ENCODE measurements at places on chromosomes 1 and 21.
A peak's percentile ranks its signal among the peaks of the same experiment; 100 is the strongest.

- no peak overlapping the region for H3K4me3 ChIP-seq
- H3K27ac ChIP-seq: no peak overlapping the region
- no peaks in the 10 kb centered on the region for H3K36me3 ChIP-seq
- H3K4me1 ChIP-seq: no peaks in the 10 kb centered on the region
- no peaks in the 10 kb centered on the region for H3K27me3 ChIP-seq
Observed at GRCh38 chr1:31569596-31570173, 6.6 kb upstream of the TINAGL1 start.

GRCh38 chr1:40876891-40877290, 14.7 kb upstream of the CITED4 start:
- H3K27ac ChIP-seq: no peak overlapping the region
- peaks cover 3% of the 10 kb centered on the region for H3K27me3 ChIP-seq
- H3K36me3 ChIP-seq: no peaks in the 10 kb centered on the region
- no peak overlapping the region for H3K4me3 ChIP-seq
- peaks cover 3% of the 10 kb centered on the region for H3K4me1 ChIP-seq

GRCh38 chr1:14926818-14927575, 226.6 kb upstream of the TMEM51 start:
- H3K27me3 ChIP-seq: peaks cover 11% of the 10 kb centered on the region
- H3K27ac ChIP-seq: no peak overlapping the region
- no peaks in the 10 kb centered on the region for H3K36me3 ChIP-seq

GRCh38 chr1:241266121-241266520, 90.9 kb downstream of the RGS7 start:
- H3K4me3 ChIP-seq: no peak overlapping the region
- no peaks in the 10 kb centered on the region for H3K36me3 ChIP-seq
- H3K4me1 ChIP-seq: no peaks in the 10 kb centered on the region
- H3K27me3 ChIP-seq: no peaks in the 10 kb centered on the region

DNA sequence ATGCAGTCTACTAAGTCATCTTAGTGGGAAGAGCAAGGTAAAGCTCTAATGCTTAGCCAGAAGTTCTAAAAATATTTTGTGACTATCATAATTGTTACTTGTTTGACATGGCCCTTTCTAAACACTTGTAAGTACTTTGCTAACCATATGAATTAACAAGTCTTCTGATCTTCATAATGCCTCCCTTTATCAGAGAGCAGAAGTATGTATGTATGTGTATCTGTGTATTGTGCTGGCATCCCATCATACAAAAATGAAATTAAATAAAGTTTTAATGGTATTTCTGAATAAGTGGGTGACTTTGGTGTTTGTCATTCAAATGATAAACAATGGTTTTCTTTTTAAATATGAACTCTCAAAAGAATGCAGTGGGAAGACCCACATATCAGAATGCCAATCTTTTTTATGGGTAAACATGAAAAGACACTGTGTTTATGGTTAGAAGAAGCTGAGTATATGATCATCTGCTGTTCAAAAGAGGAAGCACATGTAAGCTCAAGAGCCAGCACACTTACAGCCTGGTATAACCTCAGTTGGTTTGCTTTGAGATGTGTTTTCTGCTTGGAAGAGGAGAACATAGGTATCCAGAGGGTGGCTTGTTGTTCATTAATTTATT, 159.6 kb downstream of the CLEC20A start:
- peaks cover 3% of the 10 kb centered on the region for H3K27me3 ChIP-seq
- no peak overlapping the region for H3K4me3 ChIP-seq
- H3K27ac ChIP-seq: no peak overlapping the region
- no peaks in the 10 kb centered on the region for H3K4me1 ChIP-seq

GRCh38 chr21:17989780-17990179, 170.6 kb upstream of the C21orf91 start:
- no peak overlapping the region for H3K27ac ChIP-seq
- DNase-seq: no peak
- H3K27me3 ChIP-seq: no peaks in the 10 kb centered on the region
- no peaks in the 10 kb centered on the region for H3K36me3 ChIP-seq

- no peak overlapping the region for H3K4me3 ChIP-seq
- no peaks in the 10 kb centered on the region for H3K27me3 ChIP-seq
- H3K27ac ChIP-seq: no peak overlapping the region
- peaks cover 17% of the 10 kb centered on the region for H3K36me3 ChIP-seq
Observed at GRCh38 chr1:202959276-202959620, 1.1 kb upstream of the ADIPOR1 start.

DNA sequence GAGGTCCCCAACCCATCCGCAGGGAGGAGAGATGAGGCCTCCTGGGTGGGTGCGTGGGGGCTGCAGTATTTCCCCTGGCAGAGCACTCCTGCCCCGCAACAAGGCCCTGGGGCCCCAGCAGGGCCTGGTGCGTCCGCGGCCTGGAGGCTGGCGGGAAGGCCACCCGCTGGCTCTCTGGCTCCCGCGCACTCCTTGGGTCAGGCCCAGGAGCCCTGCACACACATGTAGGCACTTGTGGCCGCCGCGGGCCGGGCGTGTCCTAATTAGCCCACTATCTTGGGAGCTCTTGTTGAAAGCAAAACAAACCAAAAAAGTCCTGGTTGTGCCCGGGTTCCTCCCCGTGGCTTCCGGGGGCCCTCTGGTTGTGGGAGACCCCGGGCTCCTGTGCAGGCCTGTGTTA, 49.7 kb upstream of the CCDC27 start:
- H3K27me3 ChIP-seq: no peaks in the 10 kb centered on the region
- H3K36me3 ChIP-seq: peaks cover 6% of the 10 kb centered on the region
- no peaks in the 10 kb centered on the region for H3K4me1 ChIP-seq
- no peak overlapping the region for H3K27ac ChIP-seq
- DNase-seq: no peak
- no peak overlapping the region for H3K4me3 ChIP-seq

DNA sequence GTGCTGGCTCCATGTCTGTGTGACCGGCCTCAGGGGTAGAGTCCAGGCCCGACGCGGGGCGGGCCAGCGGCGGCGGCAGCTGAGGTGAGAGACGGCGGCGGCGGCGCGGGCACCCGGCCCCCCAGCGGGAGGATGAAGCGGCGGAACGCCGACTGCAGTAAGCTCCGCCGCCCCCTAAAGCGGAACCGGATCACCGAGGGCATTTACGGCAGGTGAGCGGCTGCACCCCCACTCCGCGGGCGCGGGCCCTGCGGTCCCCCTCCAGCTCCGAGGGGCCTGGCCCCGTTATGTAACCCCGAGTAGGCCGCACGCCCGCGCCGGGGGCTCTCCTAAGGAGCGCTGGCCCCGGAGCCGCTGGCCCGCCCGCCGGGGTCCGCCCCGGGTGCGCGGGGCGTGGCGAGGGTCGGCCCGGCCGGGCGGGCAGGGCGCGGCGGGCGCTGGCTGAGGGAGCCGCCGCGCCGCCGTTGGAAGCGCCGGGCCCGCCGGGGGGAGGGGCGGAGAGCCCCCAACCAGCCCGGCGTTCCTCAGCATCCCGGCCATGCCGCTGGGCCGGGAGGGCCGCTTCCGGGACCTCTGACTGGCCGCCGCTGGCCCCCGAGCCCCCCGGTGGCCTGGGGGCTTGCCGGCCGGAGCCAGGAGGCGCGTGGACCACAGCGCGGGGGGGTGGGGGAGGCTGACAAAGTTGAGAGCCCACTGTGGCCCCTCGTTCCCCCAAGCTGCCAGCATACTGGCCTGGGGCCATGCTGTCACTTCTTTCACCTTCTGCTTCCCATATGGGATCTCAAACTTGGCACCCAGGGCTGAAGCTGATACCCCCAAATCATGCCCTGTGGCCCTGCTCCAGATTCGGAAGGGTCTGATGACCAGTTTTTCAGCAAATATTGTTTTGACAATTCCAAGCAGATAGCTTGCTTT, 527 bp downstream of the MACO1 start:
- H3K27ac ChIP-seq: peak overlapping the region; percentile 63
- no peak for DNase-seq
- no peaks in the 10 kb centered on the region for H3K27me3 ChIP-seq
- H3K36me3 ChIP-seq: no peaks in the 10 kb centered on the region

GRCh38 chr1:43704838-43705237, 2.5 kb upstream of the ST3GAL3 start:
- no peak overlapping the region for H3K4me3 ChIP-seq
- H3K27me3 ChIP-seq: no peaks in the 10 kb centered on the region
- H3K4me1 ChIP-seq: peaks cover 32% of the 10 kb centered on the region

DNA sequence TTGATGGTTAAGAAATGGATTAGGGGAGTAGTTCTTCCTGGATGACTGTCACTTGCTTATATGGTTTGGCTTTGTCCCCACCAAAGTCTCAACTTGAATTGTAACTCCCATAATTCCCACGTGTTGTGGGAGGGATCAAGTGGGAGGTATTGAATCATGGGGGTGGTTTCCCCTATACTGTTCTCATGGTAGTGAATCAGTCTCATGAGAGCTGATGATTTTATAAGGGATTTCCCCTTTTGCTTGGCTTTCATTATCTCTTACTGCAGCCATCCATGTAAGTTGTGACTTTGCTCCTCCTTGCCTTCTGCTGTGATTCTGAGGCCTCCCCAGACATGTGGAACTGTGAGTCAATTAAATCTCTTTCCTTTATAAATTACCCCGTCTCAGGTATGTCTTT, 1621.1 kb downstream of the MRPL39 start:
- no peaks in the 10 kb centered on the region for H3K4me1 ChIP-seq
- H3K36me3 ChIP-seq: no peaks in the 10 kb centered on the region
- no peak for DNase-seq
- no peaks in the 10 kb centered on the region for H3K27me3 ChIP-seq
- no peak overlapping the region for H3K27ac ChIP-seq

DNA sequence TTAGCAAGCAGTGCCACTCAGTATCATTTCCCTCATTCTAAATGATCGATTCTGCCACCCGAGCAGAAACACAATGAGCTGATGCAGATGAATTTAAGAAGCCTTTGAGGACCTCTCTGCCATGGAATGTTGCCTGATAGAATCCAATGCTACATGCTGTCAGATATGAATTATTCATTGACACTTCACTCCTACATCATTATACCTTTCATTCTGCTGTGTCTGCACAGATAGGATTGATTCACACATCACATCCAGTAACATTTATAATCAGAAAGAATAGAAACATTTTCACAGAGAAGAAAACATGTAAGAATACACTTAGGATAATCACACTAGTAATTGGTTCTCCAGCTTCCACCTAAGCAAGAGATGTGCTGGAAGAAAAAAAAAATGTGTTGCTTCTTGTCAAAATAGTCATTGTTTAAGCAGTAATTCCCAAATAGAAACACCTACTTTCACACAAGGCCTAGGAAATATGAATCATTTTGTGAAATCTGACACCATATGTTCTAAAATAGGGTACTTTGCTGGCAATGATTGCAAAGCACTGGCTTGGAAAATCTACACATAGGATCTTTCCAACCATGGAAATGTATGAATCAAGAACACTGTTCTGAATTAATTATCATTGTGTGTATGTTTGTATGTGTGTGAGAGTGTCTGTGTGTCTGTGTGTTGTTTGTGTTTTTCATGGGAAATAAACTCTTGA, 110.1 kb downstream of the GRIK1 start:
- no peaks in the 10 kb centered on the region for H3K4me1 ChIP-seq
- H3K36me3 ChIP-seq: no peaks in the 10 kb centered on the region
- no peak overlapping the region for H3K4me3 ChIP-seq
- no peak for DNase-seq
- no peak overlapping the region for H3K27ac ChIP-seq
- no peaks in the 10 kb centered on the region for H3K27me3 ChIP-seq

DNA sequence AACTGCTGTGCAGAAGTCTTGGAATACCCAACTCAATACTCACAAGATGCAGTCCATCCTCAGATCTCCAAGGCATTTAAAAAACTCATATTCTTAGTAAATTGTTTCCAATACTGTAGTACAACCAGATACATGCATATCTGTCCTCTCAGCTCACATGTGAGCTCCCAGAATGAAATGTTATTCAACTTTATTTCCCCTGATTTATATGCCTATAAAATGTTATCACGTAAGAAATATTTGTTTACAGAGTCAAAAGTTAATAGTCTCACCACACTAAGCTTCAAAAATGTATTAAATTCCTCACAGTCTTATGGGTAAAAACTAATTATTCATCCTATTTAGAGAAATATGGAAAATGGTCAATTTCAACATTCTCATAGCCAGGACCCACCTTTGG, 56.6 kb downstream of the LTN1 start:
- DNase-seq: no peak
- no peaks in the 10 kb centered on the region for H3K4me1 ChIP-seq
- no peaks in the 10 kb centered on the region for H3K27me3 ChIP-seq
- H3K36me3 ChIP-seq: peaks cover 73% of the 10 kb centered on the region
- H3K4me3 ChIP-seq: no peak overlapping the region
- H3K27ac ChIP-seq: no peak overlapping the region

DNA sequence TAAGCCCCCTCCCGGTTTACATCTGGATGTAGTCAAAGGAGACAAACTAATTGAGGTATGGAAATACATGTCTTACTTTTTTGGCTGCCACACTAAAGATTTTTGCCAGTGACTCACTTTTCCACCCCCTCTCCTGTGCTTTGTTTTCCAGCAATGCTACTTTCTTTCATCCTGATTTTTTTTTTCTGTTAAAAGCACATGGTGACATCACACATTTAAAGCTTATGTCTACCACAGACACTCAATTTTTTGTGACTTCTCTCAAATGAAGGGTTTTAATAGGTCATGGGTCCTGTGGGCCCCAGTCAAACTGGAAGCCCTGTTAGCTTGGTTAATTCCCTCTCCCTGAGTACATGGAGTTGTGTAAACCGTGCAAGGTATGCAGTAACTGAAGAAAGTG, 2.2 kb downstream of the PPP1R8 start:
- no peak for DNase-seq
- no peak overlapping the region for H3K4me3 ChIP-seq
- H3K27me3 ChIP-seq: no peaks in the 10 kb centered on the region
- H3K27ac ChIP-seq: no peak overlapping the region

- H3K36me3 ChIP-seq: no peaks in the 10 kb centered on the region
- no peak overlapping the region for H3K27ac ChIP-seq
Observed at GRCh38 chr1:201185527-201186128, 5.0 kb upstream of the IGFN1 start.

GRCh38 chr1:199174336-199174735, 535.5 kb downstream of the PTPRC start:
- H3K27ac ChIP-seq: peak overlapping the region; percentile 98
- peak overlapping the region; percentile 45 for H3K4me3 ChIP-seq
- H3K4me1 ChIP-seq: peaks cover 99% of the 10 kb centered on the region
- no peaks in the 10 kb centered on the region for H3K36me3 ChIP-seq
- no peaks in the 10 kb centered on the region for H3K27me3 ChIP-seq
- DNase-seq: peak; percentile 81

Measured in DND-41 (cell line).